ENCODE measurements at places on chromosomes 13 and 19.

DNA sequence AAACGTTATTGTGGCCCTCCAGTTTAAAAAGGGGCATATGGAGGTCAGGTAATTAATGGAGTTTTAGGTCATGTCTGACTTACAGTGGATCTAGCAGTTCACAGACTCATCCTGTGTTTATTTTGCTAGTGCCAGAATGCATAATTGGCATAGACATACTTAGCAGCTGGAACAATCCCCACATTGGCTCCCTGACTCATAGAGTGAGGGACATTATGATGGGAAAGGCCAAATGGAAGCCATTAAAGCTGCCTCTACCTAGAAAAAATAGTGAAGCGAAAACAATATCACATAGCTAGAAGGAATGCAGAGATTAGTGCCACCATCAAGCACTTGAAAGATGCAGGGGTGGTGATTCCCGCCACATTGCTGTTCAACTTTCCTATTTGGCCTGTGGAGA lies 610.7 kb downstream of the SLITRK5 start:
- no peak for DNase-seq

- DNase-seq = no peak
Measured at GRCh38 chr13:110258876-110259631, 47.9 kb downstream of the COL4A1 start.

DNA sequence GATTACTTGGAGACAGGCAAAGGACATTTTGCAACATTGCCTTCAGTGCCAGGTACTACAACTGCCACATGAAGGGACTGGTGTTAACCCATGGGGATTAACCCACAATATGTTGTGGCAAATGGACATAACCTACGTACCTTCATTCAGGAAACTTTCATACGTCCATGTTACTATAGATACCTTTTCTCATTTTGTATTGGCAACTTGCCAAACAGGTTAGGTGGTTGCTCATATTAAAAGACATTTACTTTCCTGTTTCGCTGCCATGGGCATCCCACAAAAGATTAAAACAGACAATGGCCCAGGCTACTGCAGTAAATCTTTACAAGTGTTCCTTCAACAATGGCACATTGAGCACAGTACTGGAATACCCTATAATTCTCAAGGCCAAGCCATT lies 925.3 kb downstream of the SLITRK6 start:
- no peak for DNase-seq

- DNase-seq = no peak
Measured at GRCh38 chr19:4575267-4576015, 16.0 kb upstream of the SEMA6B start.

DNA sequence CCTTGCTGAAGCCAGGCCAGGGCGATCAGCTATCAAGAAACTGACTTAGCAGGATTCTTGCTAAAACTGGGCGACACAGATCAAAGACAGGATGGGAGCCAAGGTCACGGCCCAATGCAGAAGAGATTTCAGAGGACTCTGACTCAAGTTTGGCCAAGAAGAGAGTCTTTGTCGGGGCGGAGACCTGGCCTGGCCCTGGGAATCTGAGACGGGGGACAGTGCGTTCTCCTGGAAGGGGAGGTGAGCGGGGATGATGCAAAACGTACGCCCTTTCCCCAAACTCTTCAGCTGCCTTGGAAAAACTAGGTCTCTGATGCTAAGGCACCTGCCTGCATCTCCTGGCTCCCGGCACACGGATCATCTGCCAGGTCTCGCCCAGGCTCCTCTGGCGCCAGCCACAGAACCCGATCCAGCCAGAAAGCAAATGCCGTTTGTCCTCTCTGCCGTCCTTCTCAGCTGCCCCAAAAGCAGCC lies 9.8 kb downstream of the MVB12A start:
- DNase-seq = no peak

- DNase-seq = no peak
Measured at GRCh38 chr13:44389060-44389666, 15.5 kb downstream of the SERP2 start.
